Upper lobe of left lung (tissue), 6 donors: ENCODE measurements at places on chromosomes 1 and 21.

GRCh38 chr1:24486331-24487065 is 16.1 kb upstream of the RCAN3 start:
- DNase-seq, result no peak

GRCh38 chr1:156896490-156897033 is 3.0 kb downstream of the PEAR1 start:
- DNase-seq, result no peak

DNA sequence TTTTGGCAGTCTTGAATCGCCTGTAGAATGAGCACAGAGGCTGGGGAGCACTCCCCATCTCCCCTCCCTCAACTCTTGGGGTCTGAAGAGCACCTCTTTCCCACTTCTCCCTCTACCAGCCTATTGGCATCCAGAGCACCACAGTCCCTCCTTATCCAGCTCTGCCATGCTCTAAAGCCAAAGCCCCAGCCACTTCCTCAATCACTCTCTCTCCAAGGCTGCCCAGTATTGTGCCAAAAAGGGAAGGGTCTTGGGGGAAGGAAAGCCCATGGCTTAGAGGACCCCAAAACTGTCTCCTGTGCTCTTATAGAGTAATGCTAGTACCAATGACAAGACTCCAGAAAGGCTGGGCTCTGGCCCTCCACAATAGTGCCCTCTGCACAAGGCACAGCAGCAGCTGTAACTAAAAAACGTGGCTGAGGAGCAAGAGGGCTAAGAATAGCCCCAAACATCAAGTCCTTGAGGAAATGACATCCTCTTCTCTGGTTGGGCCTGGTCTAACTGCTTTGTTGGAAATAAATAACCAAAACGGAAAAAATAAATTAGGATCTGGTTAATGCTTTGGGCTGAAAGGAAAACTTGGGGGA is 28.4 kb downstream of the SLC27A3 start:
- DNase-seq, result no peak

GRCh38 chr1:61058483-61059245 is 23.7 kb upstream of the NFIA start:
- DNase-seq, result no peak

DNA sequence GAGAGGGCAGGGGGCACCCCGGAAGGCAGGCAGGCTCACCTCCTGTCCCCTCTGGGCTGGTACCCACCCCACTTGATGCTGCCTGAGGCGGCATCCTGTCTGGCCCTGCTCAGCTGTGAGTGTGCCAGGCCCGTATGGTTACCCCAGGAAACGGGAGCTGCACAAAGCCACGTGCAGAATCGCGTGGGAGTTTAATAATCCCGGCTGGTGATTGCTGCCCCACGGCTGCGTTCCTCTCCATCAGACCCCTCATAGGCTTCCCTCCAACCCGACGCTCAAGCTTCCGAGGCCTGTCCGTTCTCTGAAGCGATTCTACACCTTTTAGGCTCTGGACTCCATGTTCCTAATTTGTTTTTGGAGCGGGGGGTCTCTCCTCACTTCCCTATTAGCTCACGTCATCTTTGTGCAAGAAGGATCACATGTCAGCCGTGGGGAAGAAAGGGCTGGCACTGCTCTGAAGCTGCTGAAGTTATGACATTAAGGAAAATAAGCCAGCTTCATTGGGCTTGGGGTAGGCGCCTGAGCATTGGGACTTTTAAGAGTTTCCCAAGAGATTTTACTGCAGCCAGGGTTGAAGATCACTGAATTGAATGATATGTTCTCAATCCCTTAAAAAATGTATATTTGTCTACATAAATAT is 1.1 kb upstream of the B3GALT5 start:
- DNase-seq, result no peak

DNA sequence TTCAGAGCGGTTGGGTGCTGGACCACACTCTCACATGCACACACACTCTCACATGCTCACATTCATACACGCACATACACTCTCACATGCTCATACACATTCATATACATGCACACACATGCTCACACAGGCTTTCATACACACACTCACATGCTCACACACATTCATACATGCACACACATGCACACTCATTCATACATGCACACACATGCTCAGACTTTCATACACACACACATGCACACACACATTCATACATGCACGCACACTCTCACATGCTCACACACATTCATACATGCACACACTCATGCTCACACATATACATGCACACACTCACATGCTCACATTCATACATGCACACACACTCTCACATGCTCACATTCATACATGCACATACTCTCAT is 6.0 kb upstream of the CD55 start:
- DNase-seq, result no peak

- no peak for DNase-seq
Observed at GRCh38 chr1:168755800-168756418, 26.9 kb upstream of the DPT start.

DNA sequence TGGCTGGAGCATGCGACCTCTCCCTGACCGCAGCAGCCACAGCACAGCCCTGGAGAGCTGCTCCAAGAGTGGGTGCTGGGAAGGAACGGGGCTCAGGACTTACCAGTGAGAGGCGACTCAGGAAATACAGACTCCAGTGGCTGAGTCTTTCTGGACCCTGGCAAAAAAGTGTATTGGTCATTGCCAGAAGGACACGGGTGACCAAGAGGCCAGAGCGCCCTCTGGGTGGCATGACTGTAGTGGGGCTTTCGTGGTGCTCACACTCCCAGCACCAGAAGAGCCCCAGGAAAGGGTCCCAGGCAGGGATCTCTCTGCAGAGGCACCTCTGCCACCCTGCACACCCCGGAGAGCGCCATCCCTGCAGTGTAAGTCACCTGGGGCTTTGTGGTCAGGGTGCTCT is 8.9 kb upstream of the PRDM16 start:
- no peak for DNase-seq

DNA sequence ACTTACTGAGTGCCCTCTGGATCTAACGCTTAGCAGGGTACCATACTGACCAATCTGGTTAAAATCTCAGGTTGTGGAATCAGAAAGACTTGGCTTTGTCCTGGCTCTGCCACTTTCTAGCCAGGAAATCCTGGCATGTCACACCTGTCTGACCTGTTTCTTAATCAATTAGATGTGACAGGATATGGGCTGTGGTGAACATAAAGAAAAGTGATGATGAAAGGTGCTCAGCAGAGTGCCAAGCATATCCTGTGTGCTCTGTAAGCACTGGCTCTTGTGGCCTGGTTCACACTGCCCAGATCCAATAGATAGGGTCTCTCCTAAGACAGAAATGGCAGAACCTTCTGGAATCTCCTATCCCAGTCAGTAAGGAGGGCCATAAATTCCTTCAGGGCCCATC is 53.9 kb downstream of the PHC2 start:
- no peak for DNase-seq

GRCh38 chr21:46471514-46471913 is 12.8 kb downstream of the DIP2A start:
- no peak for DNase-seq

DNA sequence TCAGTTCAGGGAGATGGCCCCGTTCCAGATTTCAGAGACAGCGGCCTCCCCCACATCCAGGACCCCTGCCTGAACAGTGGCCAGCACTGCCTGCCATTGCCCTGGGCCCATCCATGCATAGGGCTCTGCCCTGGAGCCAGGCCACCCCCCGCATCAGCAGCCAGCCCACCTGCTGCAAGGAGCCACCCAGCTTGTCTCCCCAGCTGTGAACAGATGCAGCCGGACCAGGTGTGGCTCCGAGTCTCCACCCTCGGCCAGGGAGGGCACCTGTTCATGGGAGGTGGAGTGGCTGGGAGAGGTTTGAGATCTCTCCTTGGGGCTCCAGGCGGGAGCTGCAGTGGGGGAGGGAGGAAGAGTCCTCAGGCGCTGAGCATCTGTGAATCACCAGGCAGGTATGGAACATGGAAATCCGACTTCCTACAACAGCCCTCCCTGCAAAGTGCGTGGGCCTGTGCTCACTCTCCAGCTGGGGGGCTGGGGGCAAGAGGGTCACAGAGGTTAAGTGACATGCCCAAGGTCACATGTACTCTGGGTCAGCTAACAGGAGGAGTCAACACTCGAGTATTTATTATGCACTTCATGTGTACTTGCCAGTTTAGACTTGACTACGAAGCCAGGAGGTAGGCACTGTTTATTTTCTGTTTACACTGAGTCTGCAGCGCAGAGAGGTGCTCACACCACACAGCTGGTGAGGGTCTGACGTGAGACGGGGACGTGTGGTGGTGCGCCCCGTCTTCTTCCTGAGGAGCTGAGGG is 4.8 kb upstream of the HES5 start:
- peak; percentile 74 for DNase-seq

DNA sequence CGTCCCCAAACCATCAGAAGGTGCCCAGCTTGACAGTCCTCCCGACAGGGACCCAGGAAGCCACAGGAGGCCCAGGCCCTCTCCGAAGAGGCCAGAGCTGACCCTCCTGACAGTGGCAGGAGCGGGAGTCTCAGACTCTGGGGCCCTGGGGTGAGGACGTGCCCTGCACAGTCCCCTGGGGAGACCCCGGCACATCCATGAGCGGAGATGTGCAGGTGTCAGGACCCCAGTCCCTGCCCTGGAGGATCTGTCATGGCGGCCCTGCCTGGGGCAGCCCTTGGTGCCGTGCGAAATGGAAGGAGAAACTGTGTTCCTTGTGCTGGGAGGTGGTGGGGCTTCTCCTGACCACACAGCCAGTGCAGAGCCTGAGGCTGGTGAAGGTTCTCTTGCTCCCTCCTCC is 55.8 kb downstream of the OBSCN start:
- DNase-seq, result peak; percentile 69

- DNase-seq, result no peak
Observed at GRCh38 chr1:168280296-168280927, at the start of gene TBX19. Gene TBX19 (plus strand): TSS chr1:168280877. CDS start chr1:168281091, 214 bp downstream.

DNA sequence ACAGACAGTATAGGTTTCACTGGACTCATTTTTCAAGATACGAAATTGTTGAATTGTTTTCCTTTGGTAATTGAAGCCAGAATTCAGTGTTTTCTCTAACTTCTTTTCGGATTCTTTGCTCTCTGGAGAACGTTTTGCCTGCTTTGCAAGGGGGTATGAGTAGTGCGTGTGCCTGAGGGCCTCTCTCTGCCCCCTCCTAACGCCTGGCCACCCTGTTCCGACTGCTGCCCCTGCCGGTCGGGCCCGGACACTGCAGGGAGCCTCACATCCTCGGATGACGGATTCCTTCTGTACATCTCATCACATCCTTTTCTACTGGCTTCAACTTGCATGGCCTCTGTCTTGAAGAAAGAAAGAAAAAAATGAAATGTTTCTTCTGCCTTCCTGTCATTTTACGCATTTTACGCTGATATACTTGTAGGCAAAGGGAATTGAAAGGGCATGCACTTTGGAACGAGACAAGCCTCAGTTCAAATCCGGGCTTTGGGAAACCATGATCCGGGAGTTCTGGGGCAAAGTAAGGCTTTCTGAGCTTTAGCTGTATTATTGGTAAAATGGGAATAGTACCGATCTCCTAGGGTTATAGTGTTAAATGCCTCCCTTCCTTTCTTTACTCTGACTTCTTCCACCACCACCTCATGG is 65.1 kb downstream of the DISC1 start:
- DNase-seq, result peak; percentile 77

DNA sequence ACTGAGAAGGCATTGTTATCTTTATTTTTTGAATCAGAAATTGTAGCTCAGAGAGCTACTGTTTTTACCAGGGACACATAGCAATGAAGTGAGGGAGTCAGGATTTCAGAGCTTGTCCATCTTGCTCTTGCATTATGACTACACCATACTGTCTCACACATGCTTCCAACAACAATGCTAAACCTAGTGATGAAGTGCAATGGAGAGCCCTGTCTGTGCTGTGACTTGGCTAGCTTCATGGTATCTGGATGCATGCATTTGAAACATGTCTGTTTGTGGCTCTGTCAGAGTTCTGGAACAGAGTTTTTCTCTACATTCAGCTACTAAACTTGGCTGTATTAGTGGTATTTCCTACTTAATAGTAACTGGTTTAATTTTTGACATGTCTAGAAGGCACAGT is 7.0 kb downstream of the PLPPR4 start:
- DNase-seq, result no peak

DNA sequence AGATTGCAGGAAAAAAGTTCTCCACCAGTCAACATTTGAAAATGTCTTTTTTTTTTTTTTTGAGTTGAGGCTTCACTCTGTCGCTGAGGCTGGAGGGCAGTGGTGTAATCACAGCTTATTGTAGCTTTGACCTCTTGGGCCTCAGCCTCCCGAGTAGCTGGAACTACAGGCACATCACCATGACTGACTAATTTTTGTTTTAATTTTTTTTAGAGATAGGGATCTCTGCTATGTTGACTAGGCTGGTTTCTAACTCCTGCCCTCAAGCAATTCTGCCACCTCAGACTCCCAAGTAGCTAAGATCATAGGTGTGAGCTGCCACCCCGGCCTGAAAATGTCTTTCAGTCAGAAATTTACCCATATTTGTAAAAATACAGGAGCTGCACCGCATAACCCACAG is 30.6 kb upstream of the USP24 start:
- DNase-seq, result no peak

GRCh38 chr1:64983110-64983509 is 16.8 kb upstream of the JAK1 start:
- no peak for DNase-seq

- no peak for DNase-seq
Observed at GRCh38 chr1:225745273-225745672, 32.4 kb upstream of the SRP9 start.

- no peak for DNase-seq
Observed at GRCh38 chr1:157399343-157399983, 152.9 kb downstream of the FCRL5 start.

GRCh38 chr1:220062629-220063028 is 16.3 kb upstream of the EPRS1 start:
- no peak for DNase-seq

GRCh38 chr21:41250519-41250918 is 66.1 kb upstream of the FAM3B start:
- no peak for DNase-seq

DNA sequence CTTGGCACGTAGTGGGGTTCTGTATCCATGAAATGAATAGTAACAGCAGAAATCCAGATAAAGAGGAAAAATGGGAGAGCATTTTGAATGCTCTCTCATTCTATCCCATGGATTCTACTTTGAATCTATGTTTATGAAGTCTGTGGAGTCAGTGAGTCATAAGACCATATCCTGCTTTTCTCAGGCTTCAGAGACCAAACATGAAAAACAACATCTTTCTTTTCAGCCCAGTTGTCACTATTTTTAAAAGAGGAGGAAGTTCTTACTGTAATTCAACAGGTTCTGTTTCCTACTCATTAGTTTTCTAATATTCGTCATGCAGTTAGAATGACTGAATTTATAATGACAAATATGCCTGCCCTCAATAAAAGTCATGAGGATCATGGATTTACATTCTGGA is 39.4 kb upstream of the CD55 start:
- no peak for DNase-seq

GRCh38 chr1:53314606-53315005 is 13.3 kb downstream of the LRP8 start:
- no peak for DNase-seq

- no peak for DNase-seq
Observed at GRCh38 chr1:186785503-186785902, 43.2 kb upstream of the PLA2G4A start.

- DNase-seq, result peak; percentile 75
Observed at GRCh38 chr1:81670286-81670685, 130.4 kb upstream of the ADGRL2 start.
